ENCODE measurements at places on chromosomes 12 and 14.
A peak's percentile ranks its signal among the peaks of the same experiment; 100 is the strongest.

- no peak for DNase-seq
Observed at GRCh38 chr14:76829650-76830421, 3.6 kb downstream of the LRRC74A start.

DNA sequence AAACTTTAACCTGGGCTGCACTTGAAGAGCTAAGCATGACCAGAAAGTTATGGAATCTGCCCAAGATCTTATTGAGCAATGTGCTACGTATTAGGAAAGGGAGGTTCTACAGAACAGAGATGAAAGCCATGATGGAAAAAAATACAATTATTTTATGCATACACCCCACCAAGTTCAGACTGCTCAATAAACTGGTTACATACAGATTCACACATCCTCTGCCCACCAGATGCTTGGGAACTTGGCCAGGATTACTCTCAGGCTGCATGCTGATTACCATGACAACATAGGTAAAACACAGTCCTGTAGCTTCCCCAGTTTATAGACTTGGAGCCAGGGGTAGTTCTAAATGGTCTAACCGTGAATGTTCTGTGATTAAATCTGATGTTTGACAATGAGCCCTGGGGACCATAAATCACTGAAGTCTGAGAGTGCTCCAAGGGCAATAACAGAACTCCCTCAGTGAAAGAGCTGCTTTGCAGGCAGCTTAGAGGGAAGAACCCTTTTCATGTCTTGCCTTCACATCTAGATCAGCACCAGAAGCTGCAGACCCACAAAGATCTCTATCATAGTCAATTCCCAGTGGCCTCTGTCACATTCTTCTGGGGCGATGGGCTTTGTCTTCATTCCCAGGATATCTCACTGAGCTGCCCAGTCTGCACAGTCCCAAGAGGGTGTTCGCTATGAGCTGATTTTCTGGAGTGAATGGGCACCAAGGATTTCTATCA is 232.2 kb downstream of the EMP1 start:
- DNase-seq: no peak

DNA sequence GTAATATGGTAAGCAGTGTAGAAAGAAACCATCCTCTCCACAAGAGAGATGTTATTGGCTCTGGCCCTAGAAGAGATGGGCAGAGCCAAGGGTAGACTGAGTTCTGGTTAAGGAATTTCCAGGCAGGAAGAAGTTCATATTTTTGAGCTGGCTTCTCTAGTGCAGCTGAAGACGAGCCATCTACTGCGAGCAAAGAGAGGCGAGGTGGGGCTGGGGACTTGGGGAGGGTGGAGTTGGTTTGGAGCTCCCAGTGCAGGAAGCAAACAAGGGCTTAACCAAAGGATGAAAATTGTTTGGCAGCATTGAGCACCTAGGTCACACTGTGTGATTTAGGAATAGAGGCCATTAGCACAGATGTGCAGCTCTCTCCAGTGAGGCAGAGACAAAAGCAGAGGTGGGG is 239.6 kb downstream of the ZFP36L1 start:
- DNase-seq: no peak

- DNase-seq: no peak
Observed at GRCh38 chr12:28776220-28776619, 372.9 kb upstream of the FAR2 start.

GRCh38 chr12:109736552-109737108 is 23.0 kb downstream of the FAM222A start:
- no peak for DNase-seq

DNA sequence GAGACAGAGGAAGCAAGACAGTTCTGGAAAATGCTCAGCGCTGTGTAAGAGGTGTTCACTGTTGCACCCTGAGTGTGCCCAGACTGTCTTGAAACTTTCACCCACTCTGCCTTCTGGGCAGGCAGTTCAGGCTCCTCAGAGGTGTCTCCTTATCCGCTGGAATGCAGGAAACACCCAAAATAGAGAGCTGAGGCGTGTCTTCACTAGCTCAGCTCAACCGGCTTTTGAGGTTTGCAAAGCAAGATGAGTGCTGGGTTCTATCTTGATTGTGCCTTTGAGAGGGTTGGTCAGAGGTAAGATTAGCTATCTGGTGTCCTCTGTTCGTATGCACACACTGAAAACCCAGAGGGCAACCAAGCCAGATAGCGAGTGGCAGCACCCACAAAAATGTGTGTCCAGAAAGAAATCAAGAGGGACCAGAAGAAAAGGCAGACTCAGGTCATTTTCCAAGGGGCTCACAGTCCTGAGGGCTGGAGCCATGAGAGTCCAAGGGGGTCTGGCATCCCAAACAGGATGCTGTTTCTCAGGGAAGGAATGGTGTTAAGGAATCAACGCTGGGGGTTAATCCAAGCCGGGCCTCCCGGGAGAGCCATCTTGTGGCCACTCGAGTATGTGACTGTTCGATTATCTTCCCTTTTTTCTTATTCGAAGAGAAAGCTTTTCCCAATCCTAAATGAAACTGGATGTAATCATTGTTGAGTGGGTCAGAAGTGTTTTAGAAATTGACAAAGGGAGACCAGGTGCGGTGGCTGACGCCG is 47.1 kb downstream of the TBX3 start:
- no peak for DNase-seq

DNA sequence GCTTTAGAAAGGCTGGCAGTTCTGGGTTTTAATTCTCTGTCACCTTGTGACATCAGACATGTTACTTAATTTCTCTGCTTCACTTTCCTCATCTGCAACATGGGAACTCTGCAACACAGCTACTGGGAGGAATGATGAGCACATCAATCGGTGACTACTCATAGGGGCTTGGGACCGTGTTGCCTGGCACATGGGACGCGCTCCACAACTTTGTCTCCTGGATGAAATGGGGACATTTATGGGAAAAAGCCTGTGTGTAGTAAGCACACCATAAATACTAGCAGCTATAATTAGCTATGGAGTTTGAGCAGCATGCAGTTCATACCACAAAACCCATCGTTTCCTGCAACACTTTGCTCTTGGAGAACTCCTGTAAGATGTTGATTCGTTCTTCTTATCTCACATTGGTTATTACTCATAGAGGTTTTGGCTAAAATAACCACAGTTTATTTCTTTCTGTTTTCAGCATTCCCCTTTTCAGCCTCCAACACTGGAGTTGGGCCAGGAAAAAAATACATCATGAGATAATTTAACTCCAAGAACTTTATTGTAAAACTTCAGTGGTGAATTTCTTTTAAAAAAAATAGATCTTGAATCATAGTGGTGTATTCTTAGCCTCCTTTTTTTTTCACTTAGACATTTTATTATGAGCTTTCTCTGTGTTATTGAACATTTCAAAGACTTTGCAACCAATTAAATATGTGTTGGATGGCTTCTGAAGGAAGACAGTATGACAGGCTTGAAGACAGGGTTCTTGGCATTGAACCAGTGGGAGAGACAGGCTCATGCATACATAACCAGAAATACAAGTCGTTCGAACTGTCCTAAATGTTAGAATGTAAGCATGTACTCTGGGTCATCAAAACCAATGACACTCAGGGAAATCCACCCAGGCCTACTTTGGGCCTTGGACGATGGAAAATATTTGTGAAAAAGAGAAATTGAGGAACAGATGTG is 72.7 kb downstream of the RIN3 start:
- DNase-seq: no peak

GRCh38 chr14:78484028-78484427 is 313.9 kb downstream of the NRXN3 start:
- DNase-seq: no peak

GRCh38 chr12:78864403-78864869 is at the start of gene SYT1:
TSS of gene SYT1 (plus strand) at chr12:78864774.
- DNase-seq: no peak

- DNase-seq: no peak
Observed at GRCh38 chr14:104230119-104230815, 91.9 kb downstream of the KIF26A start.

GRCh38 chr12:122064780-122065588 is 13.6 kb upstream of the MLXIP start:
- DNase-seq: no peak

DNA sequence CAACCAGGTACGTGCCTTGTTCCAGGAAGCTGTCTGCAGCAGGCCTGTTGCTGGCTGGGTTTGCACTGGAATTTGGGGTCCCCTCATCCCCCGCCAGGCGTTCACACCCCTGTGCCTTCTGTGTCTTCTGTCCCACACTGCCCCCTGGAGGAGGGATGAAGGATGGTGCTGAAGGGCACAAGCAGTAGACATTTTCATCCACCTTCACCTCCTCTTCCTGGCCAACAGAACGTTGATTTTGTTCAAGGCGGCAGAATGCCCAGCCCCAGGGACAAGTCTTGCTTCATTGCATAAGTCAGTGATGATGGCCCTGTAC is 122.1 kb downstream of the CALM1 start:
- peak; percentile 31 for DNase-seq

GRCh38 chr14:91729756-91730155 is 2.1 kb downstream of the CATSPERB start:
- no peak for DNase-seq

DNA sequence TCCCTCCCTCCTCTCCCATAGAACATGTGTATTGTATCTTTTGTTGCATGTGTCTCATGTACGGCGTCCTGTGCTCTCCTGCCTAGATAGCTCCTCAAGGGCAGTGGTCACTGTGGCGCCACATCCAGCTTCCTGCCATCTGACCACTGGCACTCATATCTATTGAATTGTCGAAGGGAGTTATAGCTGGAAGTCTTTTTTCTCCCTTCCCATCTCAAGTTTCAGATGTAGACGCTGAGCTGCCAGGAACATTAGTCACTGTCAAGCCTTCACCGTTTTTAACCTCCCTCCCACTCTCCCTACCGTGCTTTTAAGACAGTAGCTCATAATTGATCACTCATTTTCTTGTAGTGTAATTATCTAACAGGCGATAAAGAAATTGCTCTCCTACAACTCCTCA is 33.0 kb downstream of the MTHFD1 start:
- no peak for DNase-seq

DNA sequence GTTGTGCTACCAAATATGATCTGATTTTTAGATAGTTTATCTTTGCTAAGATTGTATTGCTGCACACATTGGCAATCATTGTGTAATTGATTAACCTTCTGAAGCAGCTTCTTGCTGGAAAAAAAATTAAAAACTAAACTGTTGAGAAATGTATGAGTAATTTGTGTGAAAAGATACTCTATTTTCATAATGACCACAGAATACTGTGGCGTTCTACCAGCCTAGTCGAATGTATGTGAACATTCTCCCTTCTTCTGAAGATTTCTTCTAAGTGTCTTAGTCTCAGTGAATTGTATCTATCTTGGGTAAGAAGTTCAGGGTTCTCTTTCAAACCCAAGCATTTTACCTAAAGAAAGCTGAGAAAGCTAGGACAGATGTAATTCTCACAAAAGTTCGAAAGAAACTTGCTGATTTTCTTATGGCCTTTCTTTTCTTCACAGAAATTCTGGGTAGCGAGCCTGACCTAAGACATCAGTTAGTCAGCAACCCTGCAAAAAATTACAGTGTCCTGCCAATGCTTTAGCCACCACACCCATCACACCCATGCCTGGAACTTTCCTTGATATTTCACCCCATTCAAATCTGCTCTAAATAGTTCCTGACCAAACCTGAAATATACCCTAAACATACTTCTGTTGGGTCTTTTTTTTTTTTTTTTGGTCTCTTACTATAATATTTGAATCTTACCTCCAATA is 27.1 kb upstream of the C12orf71 start:
- DNase-seq: no peak

DNA sequence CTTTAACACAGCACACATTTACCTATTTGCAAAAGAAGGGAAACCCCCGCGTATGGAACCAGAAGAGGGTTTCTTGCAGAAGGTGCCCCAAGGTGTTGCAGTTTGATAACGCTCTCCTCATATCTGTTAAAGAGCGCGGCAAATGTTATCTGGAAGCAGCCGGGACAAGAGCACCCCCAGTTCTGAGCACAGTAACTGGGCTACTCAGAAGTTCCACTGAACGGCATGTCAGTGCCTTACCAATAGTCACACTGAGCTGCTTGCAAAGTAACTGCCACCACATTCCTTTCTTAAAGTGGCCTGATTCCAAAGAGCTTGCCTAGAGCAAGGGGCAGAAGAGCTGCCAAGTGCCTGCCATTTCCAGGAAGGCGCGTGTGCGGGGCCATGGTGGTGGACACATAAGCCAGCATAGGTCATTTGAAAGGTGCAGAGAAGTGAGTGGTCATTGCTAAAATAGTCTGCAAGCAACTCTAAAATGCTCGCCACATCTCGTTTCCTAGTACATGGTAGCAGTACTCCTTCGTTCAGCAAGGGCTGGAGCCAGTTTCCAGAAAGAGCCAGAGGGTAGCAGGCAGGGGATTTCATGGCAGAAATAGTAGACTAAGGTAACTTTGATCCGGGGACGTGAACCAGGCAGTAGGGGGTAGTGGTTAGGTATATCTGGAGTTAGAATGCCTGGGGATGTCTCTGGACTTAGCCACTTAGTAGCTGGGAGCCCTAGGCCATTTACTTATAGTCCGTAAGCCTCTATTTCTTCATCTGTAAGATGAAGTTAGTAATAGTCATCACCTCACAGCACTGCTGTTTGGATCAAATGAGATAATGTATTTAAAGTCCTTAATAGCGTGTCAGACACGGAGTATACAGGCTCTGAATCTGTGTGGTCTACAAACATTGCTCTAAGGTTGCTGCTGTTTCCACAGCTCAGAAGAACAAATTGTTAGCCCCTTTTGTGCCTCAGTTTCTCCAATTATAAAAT is 37.6 kb downstream of the SPTB start:
- DNase-seq: no peak

- DNase-seq: no peak
Observed at GRCh38 chr14:69355607-69356281, 42.4 kb downstream of the ERH start.

GRCh38 chr14:24954037-24954699 is 95.8 kb downstream of the STXBP6 start:
- no peak for DNase-seq

DNA sequence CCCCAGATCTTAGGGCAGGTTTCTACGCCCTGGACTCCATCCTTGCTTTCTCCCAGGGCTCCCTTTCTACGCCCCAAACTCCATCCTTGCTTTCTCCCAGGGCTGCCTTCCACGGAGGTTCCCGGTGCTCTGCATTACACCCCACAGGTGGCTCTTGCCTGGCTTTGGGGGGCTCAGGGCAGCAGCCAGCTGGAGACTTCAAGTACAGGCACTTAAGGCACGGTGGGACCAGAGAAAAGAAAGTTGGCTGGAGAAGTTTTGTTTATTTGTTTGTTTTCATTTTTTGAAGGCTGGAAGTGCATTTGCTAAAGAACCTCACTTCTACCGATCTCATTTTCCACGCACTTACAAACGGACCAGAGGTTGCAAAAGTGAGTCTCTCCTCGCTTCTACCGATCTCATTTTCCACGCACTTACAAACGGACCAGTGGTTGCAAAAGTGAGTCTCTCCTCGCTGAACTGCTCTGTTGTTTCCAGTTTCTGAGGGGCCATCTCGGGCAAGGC is 103.8 kb upstream of the MED13L start:
- no peak for DNase-seq

GRCh38 chr14:63672417-63673180 is 30.9 kb upstream of the WDR89 start:
- no peak for DNase-seq

- DNase-seq: no peak
Observed at GRCh38 chr12:96587691-96588090, 98.3 kb downstream of the CFAP54 start.

DNA sequence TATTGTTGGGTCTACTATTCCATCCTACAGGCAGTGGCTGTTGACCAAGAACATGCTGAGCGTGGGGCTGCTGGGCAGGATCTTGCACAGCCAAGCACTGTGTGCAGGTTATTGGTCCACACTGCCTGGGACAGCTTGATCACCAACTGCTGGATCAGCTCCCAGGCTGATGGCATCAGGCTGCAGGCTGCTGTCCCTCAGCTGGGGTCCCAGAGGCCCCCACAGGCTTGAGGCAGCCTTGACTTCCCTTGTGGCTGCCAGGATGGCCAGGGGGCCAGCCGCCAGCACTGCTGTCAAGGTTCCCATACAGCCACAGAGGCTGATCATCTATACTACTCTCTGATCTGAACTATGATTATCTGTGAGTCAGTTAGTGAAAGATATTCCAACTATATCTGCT is 9.8 kb downstream of the OR2AP1 start:
- no peak for DNase-seq

All from activated T-cell treated with anti-CD3 and anti-CD28 coated beads for 4 hours (primary cell).